ENCODE measurements at places on chromosomes 5 and 9.

DNA sequence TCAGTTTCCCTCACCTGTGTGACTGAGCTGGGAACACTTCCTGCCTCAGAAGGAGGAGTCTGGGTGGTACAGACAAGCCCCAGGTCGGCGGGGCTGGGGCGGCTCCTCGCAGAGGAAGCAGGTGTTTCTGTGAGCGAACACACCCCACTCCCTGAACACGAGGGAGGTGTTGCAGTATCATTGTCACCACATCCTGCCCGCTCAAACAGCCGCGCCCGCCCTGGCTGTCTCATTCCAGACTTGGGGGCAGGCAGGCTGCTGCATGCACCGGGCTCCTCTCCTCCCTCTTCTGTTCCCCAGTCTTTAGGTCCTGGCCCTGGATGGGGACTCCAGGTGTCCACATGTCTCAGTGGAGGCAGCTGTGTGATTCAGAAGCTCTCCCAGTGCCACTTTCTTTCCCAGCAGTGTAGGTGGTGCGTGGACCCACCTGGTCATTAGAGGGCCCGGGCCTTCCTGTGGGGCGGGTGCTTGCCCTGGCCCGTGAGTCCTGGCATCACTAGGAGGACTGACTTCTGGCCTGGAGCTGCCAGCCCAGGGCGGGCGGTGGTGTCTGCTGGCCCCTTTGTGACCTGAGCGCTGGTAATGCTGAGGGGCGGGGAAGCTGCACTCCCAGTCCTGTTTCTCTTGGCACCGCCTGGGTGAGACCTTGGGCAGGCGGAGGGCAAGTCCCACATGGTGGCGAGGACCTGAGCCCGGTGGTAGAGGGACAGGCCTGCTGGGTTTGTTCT lies 18.3 kb upstream of the PHYHD1 start:
- peak; percentile 88 for DNase-seq

DNA sequence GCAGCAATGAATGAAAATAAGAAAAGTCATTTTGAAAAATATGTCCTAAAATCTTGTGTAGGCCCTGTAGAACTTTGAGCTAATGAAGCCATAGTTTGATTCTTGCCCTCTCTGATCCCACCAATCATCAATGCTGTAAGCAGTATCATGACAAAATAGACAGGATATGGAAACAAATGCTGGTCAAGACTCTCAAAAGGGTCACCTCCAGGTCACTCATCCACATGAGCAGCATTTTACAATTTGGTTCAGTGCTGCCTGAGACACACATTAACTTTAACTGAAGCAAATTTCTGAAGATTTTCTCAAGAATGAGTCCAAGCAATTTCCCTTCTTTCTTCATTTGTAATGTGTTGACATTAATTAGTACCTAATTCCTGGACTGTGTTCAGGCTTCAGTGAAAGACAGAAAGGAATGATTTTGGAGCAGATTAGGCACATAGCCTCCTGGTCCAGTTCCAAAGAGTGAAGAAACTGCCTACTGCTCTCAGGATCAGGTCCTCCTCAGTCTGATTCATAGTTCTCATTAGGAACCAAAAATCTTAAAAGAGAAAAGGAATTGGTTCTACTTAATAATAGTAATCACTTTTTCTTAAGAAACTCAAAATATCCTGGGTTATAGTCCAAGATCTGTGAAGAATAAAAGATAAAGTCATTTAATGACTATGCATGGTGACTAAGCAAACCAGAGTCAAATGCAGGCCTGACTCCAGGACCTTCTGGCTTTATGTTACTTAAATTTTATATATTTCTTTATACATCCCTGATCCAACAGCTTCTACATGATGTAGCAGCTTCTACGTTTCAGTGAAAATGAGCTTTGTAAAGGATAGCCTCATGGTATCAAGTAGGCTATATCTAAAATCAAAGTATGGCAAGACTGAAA lies 192.1 kb upstream of the RGMB start:
- DNase-seq, result no peak

DNA sequence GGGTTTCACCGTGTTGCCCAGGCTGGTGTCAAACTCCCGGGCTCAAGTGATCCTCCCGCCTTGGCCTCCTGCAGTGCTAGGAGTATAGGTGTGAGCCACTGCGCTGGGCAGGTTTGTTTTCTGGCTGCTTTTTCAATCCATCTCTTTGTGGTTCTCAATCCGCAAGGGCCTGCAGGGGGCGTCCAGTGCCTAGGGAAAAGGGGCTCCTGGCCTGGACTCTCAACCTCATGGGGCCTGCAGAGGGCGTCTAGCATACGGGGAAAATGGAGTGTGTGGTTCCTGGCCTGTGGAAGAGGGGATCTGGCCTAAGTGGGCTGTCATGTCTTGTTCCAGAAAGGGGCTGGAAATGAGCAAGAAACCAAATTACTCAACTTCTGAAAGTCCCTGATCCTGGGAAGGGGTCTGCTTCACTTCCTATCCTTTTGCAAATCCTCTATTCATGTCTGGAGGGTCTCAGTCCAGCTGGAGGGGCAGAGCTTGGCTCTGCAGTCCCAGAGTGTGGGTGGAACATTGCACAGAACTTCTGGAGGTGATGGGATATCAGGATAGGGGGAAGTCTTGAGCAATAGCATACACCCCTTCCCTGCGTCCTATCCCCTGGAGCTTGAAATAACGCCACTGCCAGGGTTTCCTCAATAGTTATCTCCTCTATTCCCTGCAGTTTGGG lies 12.7 kb upstream of the CCL27 start:
- peak; percentile 73 for DNase-seq

DNA sequence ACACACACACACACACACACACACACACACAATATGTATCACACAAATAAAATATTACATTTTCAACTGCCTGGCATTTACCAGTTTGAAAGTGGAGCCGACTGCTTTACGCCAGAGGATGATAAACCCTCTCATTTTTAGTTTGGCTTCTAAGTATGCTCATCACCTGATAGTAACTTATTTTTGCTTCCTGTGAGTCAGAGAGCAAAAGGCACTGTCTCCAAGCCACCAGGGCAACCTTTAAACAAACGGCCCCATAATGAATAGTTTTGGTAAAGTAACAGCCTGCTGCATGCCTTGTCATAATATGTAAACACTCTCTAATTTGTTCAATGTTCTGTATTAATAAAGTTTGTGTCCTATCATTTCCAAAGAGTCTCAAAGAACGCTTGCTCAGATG lies 26.9 kb downstream of the KLF4 start:
- DNase-seq, result no peak

DNA sequence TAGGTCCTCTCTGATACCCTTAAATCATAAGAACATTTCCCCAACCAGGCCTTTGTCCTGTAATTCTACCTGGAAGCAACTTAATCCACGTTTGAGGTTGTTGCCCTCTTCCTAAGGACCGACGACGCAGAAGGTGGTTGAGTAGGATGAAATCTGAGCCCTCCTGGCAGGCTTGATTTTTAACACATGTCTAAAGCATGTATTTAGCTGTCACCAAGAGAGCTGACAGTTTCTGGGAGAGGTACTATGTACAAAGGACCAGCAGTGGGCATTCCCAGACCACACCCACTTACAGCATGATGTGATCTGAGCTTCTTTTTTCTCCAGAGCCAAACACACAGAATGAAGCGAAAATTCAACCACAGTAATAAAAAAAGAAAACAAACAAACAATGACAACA lies 260.9 kb downstream of the SH3GL2 start:
- no peak for DNase-seq

DNA sequence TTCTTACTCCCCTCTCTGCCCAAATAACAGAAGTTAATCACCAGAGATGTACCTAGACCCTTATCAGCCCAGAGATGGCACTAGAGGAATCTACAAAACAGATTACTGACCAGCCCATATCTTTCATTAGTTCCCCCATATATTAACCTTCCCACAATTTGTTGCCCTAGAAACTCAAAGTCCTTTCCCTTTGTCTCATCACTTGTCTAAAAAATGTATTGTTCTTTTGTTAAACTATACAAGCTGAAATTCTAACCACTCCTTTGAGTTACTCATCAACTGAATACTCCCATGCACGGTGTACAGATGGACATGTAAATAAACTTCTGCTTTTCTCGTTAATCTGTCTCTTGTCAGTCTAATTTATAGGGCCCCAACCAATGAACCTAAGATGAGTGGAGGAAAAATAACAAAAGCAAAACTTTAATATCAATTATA lies 130.9 kb downstream of the CCDC192 start:
- DNase-seq, result no peak

GRCh38 chr9:126592461-126592860 lies 21.3 kb upstream of the LMX1B start:
- no peak for DNase-seq

GRCh38 chr5:36874465-36874864 lies 2.1 kb upstream of the NIPBL start:
- DNase-seq, result no peak

- no peak for DNase-seq
Measured at GRCh38 chr9:109919736-109920408, 139.9 kb downstream of the PALM2AKAP2 start.

- no peak for DNase-seq
Measured at GRCh38 chr5:74412066-74412465, 228.5 kb downstream of the ENC1 start.

- no peak for DNase-seq
Measured at GRCh38 chr5:142644127-142644526, 41.8 kb downstream of the FGF1 start.

DNA sequence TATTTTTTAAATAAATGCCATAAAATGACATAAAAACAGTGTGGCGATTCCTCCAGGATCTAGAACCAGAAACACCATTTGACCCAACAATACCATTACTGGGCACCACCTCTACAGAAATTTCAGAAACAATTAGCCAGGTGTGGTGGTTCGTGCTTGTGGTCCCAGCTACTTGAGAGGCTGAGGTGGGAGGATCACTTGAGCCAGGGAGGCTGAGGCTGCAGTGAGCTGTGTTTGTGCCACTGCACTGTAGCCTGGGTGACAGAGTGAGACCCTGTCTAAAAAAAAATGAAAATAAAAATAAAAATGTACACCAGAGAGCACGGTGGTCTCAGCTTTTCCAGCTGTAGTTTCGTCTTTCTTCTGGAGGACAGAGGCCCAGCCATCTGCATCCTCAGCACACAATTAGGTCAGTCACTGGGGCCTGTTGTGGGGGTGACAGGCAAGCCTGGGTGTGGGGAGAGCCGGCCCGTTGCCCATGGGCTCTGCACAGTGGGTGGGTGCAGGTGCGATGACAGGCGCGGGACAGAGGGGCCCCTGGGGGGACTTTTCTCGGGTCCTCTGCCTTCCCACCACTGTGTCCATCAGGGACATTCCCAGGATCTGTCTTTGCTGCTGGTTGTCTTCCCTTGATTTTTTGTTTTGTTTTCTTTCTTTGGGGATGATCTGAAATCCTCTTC lies 9.8 kb downstream of the COL5A1 start:
- DNase-seq, result no peak

GRCh38 chr5:36444582-36445418 lies 143.1 kb upstream of the RANBP3L start:
- DNase-seq, result no peak

- DNase-seq, result no peak
Measured at GRCh38 chr9:69899491-69899890, 78.9 kb downstream of the CFAP95 start.

GRCh38 chr5:128644863-128645262 lies 106.8 kb upstream of the FBN2 start:
- no peak for DNase-seq

- DNase-seq, result no peak
Measured at GRCh38 chr5:72440207-72440638, 67.0 kb downstream of the ZNF366 start.

- no peak for DNase-seq
Measured at GRCh38 chr9:89375191-89375760, 57.0 kb downstream of the SECISBP2 start.

GRCh38 chr5:122730456-122730855 lies 44.4 kb upstream of the SNX2 start:
- DNase-seq, result no peak

DNA sequence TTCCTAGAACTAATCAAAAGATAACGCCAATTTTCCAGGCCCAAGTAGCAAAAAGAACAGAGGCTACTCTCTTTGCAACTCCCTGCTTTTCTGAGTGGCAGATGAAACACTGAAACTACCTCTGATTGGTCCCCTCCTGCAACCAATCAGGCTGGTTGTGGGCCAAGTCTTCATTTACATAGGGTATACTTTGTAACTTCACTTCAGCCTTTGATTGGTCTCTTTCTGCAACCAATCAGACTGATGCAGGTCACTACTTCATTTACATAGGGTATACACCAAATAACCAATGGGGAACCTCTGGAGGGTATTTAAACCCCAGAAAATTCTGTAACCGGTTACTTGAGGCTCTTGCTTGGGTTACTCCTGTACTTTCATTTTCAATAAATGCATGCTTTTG lies 289.6 kb downstream of the MED10 start:
- no peak for DNase-seq

GRCh38 chr5:34653708-34654107 lies 2.4 kb upstream of the RAI14 start:
- DNase-seq, result no peak

- DNase-seq, result no peak
Measured at GRCh38 chr5:3342271-3343100, 253.1 kb upstream of the IRX1 start.

DNA sequence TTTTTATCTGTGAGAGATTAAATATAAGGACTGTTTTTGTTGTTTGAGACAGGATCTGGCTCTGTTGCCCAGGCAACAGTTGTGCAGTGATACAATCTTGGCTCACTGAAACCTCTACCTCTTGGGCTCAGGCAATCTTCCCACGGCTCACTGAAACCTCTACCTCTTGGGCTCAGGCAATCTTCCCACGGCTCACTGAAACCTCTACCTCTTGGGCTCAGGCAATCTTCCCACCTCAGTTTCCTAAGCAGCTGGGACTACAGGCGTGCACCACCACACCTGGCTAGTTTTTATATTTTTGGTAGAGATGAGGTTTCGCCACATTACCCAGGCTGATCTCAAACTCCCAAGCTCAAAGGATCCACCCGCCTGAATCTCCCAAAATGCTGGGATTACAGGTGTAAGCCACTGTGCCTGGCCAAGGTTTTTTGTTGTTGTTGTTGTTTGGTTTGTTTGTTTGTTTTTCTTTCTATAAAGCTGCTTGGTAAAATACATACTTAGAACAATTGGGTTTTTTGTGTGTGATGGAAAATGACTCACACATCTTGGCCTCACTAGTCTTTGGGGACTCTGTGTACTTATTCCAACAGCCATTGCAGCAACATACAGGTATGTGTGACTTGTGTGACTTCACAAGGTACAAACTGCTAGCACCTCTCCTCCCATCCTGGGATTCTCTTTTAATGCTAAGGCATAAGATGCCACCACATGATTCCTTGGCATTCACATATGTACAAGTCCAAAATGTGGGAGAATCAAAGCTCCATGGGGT lies 36.5 kb upstream of the RASA1 start:
- no peak for DNase-seq

DNA sequence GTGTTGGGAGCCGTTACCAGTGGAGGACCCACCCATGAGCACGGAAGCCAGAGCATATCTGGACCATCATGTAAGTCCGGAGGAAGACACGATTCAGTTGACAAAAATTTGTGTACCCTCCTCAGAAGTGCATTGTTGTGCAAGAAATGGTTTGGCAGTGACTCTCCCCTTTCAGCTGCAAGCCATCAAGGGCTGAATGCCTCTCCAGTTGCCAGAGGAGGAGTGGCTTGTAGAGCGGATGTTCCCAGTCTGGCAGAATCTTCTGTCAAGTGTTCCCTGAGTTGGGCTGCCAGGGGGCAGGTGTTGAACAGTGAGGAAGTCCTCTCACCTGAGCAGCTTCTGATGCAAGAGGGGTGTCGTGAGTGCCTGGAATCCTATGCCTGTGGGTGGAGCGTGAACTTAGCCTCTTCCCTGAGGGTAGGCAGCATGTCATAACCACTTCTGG lies 27.6 kb upstream of the CDKN2AIPNL start:
- no peak for DNase-seq

- no peak for DNase-seq
Measured at GRCh38 chr9:14935964-14936363, 25.7 kb upstream of the FREM1 start.

Data from activated T-cell treated with anti-CD3 and anti-CD28 coated beads, Interleukin-2, amount 50 U/mL, for 72 hours (primary cell).